Gastrocnemius medialis (tissue), 4 donors: ENCODE measurements at places on chromosomes 3 and 15. TPM values are rescaled to one million over a fixed set of nuclear protein-coding genes. Genes with fewer than 3 reads are reported as not detected.

RNF111 gene
- total RNA-seq, result 16.3 TPM

CELSR3 gene
- 0.02 TPM for total RNA-seq

CLDN16 gene
- not detected for total RNA-seq

LZTFL1 gene
- total RNA-seq, result 5.3 TPM

GMNC gene
- not detected for total RNA-seq

SACM1L gene
- 28.7 TPM for total RNA-seq

LAMB2 gene
- 286 TPM for total RNA-seq

TMEM212 gene
- total RNA-seq, result not detected

DNA sequence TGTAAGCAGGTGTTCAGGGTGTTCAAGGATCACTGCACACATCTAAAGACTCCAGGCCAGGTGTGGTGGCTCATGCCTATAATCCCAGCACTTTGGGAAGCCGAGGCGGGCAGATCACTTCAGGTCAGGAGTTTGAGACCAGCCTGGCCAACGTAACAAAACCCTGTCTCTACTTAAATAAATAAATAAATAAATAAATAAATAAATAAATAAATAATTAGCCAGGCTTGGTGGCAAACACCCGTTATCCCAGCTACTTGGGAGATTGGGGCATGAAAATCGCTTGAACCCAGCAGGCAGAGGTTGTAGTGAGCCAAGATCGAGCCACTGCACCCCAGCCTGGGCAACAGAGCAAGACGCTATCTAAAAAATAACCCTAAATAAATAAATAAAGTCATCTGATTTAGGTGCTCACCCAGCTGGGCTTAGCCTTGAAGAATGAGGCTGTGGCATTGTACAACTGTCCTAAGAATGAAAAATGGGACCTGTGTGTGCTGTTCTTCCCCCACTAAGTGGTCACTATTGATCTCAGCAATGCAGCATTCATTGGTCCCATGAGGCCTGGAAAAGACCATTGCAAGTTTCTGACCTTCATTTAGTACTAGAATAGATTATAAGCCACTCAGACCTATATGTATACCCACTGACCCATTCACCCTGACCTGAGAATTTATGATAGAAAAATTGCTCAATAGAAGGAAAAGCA lies 82.8 kb upstream of the ABHD17C start:
- DNase-seq, result no peak

GRCh38 chr3:35448121-35448520 lies 191.2 kb upstream of the ARPP21 start:
- no peak for DNase-seq

DNA sequence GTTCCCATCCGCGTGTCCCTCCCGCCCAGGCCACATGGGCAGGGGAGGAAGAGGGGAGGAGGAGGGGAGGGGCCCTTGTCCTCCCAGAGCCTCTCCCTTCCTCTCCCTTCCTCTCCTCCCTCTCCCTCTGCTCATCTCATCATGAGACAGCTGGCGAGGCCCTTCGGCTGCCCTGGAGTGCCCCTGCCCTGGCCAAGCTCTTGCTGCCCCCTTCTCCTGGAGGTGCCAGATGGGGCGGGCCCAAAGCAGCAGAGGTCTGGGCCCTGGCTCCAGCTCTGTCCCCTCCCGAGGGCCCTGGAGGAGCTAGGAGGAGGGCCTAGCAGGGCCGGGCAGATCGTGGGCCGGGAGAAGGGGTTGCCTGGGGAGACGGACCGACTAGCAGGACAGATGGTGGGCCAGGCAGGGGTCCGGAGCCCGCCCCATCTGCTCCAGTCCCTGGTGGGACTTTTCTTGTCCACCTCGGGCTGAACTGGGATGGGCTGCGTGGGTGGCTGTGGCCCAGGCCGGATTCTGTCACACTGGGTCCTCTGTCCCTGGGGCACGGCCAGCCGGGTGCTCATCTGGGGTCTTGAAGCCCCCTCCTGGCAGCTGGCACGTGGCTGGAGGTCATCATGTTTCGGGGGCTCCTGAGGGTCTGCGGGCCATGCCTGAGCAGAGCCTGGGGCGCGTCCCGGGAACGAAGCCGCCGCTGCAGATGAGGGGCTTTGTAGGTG lies 183.4 kb downstream of the GOLGA6L6 start:
- no peak for DNase-seq

GRCh38 chr3:8625991-8626390 lies 18.6 kb downstream of the SSUH2 start:
- DNase-seq, result no peak

GRCh38 chr3:191105418-191105817 lies 93.6 kb upstream of the OSTN start:
- no peak for DNase-seq

GRCh38 chr3:115814778-115815380 lies 191.6 kb downstream of the GAP43 start:
- DNase-seq, result peak; percentile 18

GRCh38 chr3:101133652-101134051 lies 140.4 kb upstream of the ABI3BP start:
- no peak for DNase-seq

DNA sequence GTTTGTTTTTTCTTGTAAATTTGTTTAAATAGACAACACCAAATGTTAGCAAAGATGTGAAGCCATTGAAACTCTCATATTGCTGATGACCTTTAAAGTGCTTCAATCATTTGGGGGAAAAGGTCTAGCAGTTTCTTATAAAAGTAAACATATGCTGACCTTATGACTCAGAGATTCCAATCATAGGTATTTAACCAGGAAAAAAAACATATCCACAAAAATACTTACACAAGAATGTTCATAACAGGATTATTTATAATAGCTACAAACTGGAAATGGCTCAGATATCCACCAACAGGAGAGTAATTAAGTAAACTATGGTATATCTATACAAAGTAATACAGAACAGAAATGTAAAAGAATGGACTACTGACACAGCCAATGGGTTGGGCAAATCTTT lies 27.1 kb upstream of the RORA start:
- DNase-seq, result no peak

DNA sequence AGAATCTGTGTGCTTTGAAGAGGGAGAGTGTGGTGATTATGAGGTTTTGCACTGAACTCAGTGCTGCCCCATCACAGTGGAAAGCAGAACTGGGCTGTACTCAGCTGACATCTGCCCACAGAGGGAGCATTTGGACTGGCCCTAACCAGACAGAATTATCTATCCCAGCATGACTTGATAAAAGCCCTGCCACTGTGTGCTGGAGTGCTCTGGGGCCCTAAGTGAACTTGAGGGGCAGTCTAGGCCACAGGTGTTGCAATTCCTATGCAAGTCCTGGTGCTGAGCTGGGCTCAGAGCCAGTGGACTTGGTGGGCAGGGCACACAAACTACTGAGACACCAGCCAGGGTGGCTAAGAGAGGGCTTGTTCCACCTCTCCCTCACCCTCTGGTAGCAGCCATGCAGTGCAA lies 269.2 kb upstream of the CTNNB1 start:
- DNase-seq, result no peak

DNA sequence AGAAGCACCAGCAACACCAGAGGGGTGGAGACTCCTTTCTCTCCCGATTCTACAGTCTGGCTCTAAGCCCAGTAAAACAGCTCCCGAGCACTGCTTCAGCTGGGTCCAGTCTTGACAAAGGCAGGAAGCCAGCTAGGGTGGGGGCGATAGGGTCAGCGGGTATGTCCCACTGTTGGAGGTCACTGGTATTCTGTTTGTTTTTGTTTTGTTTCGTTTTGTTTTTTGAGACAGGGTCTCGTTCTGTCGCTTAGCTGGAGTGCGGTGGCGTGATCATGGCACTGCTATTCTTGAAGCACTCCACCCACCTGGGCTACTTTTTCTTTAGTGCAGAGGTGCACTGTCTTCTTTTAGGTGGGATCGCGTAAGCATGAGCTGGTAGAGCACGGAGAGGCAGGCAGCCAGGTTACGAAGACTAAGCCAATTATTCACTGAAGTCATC lies 16.3 kb downstream of the GCSAM start:
- no peak for DNase-seq

- DNase-seq, result no peak
Observed at GRCh38 chr3:195866686-195867511, 41.5 kb downstream of the TNK2 start.

DNA sequence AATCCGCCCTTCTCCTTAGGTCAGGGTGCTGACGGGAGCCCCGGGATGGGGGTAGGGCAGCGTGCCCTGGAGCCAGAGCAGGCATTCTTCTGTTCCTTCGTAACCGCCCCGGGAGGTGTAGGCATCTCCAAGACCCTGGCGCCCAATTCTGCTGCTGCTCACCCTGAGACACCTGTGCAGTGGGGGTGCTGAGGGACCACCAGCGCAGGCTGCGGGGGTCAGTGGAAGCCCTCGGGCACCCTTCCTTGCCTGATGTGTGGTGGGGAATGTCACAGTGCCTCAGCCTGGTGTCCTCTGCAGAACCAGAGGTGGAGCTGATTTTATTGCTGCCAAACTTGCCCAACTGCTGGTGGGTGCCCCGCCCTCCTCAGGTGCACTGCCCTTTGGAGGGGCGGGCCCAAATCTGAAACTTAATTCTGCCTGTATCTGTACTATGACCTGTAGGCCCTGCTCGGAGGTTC lies 7.3 kb downstream of the CSK start:
- DNase-seq, result no peak

GRCh38 chr3:14796403-14797077 lies 22.2 kb upstream of the FGD5 start:
- DNase-seq, result no peak

DNA sequence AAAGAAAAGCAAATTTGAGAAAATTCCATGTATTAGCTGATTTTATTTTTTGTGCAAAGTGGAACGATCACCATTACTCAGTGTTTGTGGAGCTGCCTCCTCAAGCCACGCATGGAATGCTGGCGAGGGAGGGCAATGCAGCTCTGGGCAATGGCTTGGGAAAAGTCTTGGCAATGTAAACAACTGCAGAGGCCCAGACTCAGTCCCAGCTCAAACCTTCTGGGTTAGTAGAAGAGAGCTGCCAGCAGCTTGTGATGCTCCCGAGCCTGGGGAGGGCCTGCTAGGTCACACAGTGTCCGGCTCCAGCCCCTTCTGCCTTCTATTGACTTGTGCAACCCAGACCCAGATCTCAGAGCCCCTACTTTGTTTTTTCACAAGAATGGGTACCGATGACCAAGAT lies 4.3 kb downstream of the EPHB1 start:
- DNase-seq, result peak; percentile 32

GRCh38 chr15:101566748-101567488 lies 77.4 kb upstream of the PCSK6 start:
- DNase-seq, result no peak

- DNase-seq, result no peak
Observed at GRCh38 chr3:59813148-59813538, 763.3 kb upstream of the CFAP20DC start.

- no peak for DNase-seq
Observed at GRCh38 chr3:158935846-158936245, 134.0 kb downstream of the MFSD1 start.

DNA sequence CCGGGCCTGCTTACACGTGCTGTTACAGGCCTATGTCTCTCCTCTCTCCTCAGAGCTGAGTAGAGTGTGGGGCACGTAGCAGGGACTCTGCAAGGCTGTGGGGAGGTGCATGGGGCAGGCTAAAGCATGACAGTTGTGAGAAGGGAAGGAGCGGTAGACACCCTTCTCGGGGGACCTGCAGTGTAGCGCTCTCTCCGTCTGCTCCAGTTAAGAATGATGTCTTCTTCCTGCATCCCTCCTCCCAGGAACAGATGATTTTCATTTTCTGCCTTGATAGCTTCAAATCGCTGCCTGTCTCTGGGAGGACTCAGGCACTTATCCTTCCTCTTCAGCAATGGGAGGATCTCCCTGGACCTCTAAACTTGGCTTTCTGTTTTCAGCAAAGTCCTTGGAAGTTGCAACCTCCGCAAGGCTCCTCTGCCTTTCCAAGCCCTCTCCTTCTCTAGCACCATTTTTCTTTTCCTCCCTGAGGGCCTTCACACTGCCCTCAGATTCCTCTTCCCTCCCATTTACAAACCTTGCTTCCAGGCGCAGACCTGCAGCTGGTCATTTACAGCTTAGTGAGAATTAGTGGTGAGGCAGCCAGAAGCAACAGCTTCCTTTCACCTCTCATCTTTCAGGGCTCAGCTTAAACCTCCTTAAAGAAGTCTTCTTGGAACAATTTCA lies 23.4 kb upstream of the TLE3 start:
- no peak for DNase-seq

GRCh38 chr3:120773932-120774331 lies 31.4 kb downstream of the GTF2E1 start:
- no peak for DNase-seq

DNA sequence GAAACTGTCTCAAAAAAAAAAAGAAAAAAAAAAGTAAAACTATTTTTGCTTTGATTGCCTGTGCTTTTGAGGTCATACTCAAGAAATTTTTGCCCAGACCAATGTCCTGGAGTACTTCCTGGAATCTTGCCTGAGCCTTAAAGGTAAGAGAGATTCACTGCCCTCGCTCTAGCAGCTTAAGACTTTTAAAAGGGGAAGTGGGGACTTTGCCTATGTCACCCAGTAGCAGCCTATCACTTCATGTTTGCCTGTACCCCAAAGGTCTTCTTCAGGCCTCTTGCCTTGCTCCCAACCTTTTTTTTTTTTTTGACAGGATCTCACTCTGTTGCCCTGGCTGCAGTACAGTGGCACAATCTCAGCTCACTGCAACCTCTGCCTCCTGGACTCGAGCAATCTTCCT lies 18.9 kb upstream of the GOLGB1 start:
- no peak for DNase-seq

- DNase-seq, result no peak
Observed at GRCh38 chr15:29008846-29009245, 123.1 kb downstream of the APBA2 start.
